Myocyte (in vitro differentiated cells): ENCODE measurements at places on chromosomes 4 and X.

DNA sequence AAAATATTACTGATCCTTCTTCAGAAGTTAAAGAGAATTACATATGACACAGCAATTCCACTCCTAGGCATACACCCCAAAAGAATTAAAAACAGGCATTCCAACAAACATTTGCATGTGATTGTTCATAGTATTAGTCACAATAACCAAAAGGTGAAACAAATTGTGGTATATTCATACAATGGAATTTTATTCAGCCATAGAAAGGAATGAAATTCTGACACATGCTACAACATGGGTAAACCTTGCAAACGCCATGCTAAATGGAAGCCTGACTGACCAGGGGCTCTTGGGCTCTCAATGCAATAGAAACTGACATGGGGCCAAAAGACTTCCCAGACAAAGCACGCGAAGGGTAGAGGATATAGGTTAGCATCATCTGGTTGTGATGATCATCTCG is 62.1 kb upstream of the S100G start:
- DNase-seq, result no peak

DNA sequence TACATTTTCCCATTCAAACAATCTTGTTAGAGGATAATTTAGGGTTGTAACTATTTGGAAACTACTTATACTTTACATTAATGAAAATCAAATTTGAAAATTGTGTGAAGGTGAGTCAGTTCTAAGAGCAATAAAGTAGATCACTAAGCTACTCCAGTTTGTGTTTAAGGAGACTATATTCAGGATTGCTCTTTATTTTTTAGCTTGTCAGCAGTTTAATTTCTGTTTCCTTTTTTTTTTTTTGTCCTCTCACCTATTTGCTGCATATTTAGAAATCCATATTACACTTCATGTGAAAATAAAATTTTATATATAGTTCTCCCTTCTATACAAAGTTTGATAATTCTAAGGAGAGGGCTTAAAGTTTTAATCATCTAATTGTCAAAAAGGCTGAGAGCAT is 691.8 kb downstream of the ADGRL3 start:
- DNase-seq, result no peak

DNA sequence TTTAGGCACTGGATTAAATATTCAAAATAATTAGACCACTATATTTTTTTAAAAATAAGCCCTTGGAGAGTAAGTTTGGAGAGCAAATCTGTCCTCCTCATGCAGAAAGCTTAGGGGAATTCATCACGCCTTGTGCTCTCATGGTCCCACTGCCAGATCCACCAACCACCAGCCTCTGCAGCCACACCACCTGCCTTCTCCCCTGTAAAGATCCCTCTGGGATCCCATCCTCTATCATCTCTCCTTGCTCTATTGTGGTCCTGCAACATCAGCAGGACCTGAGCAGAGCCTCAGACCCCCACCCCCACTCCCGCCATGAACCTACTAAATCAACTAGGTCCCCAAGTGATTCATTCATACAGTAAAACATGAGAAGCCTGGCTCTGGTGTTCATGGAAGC is 482.6 kb upstream of the GALNT7 start:
- DNase-seq, result no peak

GRCh38 chrX:48961585-48962091 is 4.2 kb upstream of the OTUD5 start:
- DNase-seq, result no peak

DNA sequence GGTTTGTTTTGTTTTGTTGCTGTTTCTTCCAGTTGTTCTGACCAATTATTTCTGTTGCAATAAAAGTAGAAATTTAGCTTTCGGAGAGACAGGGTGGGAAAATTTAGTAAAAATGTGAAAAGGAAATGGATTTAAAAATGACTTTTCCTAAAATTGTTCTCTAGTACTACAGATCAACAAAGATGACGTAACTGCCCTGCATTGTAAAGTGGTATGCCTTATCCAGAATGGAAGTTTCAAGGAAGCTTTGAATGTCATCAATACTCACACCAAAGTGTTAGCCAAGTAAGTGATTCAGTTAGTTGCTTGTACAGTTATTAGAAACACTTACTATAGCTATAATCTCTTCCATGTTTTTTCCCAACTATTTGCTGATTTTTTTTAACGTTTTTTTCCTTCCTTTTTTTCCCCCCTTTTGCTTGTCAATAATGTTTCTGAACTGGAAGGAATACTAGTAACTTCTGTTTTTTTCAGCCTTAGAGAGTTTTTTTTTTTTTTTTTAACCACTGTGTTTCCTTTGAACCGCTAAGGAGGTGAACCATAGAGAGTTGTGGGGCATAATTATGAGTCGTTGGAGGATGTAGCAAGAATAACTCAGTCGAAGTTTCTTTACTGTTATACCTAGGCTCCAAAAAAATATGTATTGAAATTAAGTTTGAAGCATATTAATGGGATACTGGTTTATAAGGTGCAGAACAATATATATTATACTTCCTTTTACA is 2.2 kb downstream of the SRP72 start:
- DNase-seq, result no peak

GRCh38 chrX:46626566-46626965 is 53.0 kb downstream of the CHST7 start:
- no peak for DNase-seq

- DNase-seq, result no peak
These were observed 154.6 kb downstream of the EPHA5 start for GRCh38 chr4:65515646-65516045.

DNA sequence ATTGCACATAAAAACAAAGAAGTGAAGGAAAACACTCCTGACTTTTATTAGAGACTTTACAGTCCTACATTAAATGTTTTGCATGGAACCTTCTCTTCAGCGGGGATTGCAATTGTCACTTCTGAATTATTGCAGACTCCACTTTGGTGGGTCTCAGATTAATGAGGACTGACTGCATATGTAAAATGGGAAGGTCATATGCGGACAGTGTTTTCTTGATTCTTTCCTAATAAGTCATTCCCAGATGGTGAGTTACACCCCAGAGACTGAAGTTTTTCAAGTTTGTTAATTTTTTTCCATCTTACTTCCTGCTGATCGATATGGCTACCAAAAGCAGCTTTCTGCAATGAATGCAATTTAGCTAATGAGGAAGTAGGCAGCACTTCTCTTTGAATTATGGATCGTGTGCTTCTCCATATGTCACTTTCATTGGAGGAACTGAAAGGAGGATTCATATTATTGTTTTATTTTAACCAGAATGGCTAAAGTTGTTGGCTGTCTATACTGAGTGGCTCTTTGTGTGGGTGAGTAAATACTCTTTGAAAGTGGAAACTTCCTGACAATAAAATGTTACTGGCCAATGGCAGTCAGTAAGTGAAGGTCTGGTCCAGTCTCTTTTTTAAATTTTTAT is 119.3 kb upstream of the CLNK start:
- no peak for DNase-seq

DNA sequence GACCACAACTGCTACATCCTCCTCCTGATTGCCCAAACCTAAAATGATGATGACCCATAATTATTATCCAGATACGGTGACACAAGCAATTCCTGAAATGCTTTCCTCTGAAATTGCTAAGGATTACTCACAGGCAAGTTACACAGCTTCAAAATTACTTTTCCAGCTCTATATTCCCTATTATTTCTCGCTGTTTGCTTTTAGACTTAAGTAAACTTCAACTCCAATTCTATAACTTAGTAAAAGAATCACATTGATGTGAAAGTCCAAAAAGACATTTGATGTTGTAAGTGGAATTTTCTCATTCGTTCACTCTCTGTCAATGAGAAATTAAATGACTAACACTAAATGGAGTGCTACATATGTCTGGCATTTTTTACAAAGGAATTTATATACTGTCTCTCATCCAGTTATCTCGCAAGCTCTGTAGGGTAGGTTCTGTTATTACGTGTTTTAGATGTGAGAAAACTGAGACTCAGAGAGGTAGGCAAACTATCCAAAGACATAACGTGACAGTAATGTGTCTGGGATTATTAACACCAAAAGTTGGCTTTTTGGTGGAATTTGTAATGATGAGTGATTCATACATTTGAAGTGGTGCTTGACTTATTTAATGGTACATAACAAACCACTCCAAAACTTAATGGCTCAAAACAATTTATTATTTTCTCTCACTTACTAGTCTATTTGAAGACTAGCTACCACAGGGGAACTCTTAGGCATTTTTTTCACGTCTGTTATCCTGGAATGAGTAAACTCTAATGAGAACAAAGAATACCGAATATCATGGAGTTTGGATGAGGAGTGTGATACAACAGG is 31.5 kb downstream of the PALLD start:
- no peak for DNase-seq
